ENCODE measurements at places on chromosomes 16 and 17.
A peak's percentile ranks its signal among the peaks of the same experiment; 100 is the strongest.

DNA sequence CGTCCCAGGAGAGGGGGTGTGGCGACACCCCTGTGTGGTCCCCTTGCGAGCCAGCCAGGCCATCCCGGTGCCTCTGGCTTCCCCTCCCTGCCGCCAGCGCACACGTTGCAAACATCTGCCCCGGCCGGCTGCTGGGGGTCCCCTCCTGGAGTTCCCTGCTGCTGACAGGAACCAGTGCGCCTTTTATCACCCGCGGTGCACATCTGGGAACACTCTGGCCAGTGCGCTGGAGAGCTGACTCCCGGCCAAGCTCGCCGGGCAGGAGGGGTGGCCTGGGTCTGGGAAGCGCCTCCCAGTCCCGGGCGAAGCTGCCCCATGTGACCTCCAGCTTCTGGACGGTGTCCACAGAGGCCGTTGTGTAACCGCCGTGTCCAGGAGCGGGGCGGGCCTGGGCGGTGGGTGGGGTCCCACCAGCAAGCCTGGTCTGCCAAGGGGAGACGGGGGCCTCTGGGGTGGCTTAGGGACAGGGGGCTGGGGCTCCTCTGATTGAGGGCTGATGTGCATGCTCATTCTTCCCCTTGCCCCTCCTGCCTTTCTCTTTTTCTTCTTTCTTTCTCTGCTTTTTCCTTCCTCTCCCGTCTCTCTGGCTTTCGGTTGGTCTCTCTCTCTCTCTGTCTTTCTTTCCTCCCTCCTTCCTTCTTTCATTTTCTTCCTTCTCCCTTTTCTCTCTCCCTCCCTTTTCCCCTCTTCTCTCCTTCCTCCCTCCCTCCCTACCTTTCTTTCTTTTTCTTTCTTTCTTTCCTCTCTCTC, 25.2 kb upstream of the CIBAR2 start:
- DNase-seq = no peak

GRCh38 chr17:49696233-49696761, 11.5 kb downstream of the SLC35B1 start:
- DNase-seq = no peak

DNA sequence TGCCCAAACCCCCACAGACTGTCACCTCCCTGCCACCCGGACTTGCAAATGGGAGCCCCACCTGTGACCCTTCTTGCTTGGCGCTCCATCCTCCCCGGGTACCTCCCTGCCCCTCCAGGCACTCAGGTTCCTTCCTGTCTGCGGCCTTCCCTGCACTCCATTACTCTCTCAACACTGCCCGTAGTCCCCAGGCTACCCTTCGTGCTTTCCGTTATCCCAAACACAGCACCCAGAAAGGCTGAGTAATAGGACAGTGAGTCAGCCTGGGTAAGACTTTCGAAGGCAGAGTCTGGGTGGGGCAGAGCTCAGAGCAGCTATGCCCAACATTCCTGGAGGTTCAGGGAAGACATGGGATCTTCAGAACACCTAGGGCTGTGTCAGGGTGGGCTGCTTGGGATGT, 16.6 kb upstream of the C16orf74 start:
- peak; percentile 92 for DNase-seq

- DNase-seq = peak; percentile 20
These were observed 3.9 kb downstream of the UMOD start for GRCh38 chr16:20348365-20349185.

- peak; percentile 35 for DNase-seq
These were observed 15.0 kb upstream of the CPD start for GRCh38 chr17:30363715-30364202.

- DNase-seq = peak; percentile 33
These were observed 24.1 kb downstream of the SEC14L5 start for GRCh38 chr16:4982056-4982867.

GRCh38 chr16:397736-398332, 835 bp downstream of the NME4 start:
- peak; percentile 84 for DNase-seq

GRCh38 chr16:11677451-11677951, 9.2 kb downstream of the SNN start:
- DNase-seq = no peak

- DNase-seq = no peak
These were observed 527 bp upstream of the UBE2Z start for GRCh38 chr17:48907713-48908046.

- DNase-seq = no peak
These were observed 33.7 kb upstream of the ALDH3A1 start for GRCh38 chr17:19781488-19782458.

DNA sequence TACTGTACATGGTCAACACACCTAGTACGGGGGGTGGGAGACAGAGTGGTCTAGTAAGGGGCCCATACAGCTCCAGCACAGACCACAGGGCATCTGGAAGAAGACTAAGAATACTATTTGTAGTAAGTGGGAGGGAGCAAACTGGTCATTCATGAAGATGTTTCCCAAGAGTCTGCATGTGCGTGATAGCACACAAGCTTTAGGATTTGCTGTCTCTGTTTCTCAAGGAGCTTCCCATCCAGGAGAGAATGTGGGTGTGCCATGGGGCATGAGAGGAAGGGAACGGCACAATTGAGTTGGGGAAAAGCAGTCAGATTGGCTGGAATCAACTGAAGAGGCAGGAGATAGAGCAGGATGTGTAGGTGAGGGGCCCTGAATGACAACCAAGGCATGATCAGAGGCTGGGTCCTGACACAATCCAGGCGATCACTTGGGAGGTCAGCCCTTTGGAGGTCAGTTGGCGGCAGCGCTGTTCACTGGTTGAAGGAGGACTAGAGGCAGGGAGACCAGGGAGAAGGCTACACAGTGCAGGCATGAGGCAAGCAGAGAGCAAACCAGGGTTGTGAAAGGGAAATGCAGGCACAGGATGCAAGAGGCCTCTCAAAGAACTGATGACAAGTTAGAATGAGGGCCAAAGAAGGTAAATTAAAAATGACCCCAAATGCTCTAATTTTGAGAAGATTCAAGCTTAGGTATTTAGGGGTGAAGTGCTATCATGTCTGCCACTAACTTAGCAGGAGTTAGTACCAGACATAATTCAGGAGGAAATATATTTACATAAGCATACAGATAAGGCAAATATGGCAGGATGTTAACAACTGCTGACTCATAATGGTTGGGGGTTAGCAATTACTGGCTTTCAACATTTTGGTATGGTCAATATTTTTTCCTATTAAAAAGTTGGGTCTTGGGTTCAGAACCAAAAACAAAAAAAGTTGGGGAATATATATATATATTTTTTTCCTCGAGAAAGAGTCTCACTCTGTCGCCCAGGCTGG, 10.3 kb downstream of the UBE2O start:
- no peak for DNase-seq

DNA sequence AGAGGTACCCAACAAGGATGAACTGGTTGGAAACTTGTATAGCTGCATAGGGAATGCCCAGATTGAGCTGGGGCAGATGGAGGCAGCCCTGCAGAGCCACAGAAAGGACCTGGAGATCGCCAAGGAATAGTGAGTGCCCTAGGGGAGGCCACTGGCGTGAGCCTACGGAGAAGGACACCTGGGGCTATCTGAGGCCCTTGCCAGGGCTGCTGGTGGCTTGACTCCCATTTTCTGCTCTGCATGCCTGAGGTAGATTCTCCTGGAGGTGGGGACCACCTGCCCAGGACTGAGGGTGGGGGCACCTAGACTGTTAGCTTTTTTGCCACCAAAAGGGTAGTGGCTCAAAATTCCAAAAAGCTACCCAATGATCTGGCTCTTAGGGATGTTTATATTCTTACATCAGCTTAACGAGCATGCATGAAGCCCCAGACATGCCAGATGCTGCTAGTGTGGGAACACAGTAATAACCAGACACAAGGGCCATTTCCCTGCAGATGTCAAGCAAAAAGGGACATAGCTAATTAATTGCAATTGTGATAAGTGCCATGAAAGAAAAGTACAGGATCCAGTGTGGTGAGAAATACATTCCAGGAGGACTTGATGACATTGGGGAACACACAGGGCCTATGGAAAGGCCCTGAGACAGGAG, 8.8 kb downstream of the ODAD4 start:
- no peak for DNase-seq

- no peak for DNase-seq
These were observed 11.2 kb upstream of the ADAM11 start for GRCh38 chr17:44747566-44747965.

DNA sequence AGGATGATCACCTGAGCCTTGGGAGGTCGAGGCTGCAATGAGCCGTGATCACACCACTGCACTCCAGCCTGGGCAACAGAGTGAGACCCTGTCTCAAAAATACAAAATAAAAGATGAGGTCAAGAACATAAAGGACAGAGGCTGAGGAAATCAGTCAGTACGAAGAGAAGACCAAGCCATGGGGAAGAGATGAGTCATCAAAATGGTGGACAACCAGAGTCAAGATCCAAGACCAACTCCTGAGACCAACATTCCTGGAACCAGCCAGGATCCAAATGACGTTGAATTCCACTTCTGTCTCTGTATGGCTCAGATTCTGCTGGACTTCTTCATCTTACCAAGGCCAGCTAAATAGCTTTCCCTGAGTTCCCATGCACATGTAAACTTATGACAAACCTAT, 44.8 kb upstream of the NOG start:
- no peak for DNase-seq

DNA sequence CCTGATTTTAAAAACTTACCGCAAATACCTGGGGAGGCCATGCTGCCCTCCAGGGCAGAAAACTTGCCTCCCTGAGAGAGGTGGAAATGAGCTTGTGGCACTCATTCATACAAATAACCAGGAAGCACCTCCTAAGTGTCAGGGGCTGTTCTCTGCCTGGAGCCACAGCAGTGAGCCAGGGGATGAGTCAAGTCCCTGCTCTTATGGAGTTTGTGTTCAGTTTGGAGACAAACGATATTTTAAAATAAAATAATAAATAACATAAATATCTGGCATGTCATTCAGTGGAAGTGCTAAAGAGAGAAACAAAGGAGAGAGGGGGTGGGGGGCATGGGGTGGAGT, 313.8 kb downstream of the C16orf95 start:
- no peak for DNase-seq

GRCh38 chr16:13289515-13289914, 388.1 kb downstream of the SHISA9 start:
- DNase-seq = no peak

DNA sequence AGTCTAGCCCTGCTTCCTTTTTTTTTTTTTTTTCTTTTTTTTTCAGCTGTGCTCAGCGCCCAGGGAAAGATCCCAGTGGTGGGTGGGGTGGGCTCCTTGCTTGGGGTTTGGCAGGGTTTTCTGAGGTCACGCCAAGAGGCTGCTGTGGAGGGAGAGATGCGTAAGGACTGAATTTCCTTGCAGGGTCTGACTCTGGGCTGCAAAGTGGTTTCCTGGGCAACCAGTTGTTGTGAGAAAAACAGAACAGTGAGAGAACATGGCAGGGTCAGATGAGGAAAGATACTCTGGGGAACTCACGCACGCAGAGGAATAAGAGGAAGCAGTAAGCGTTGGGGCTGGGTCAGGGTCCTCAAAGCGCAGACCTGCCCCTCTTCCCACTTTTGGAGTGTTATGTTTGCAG, 119.5 kb downstream of the IRF8 start:
- DNase-seq = no peak

- peak; percentile 77 for DNase-seq
These were observed 43.7 kb upstream of the TNRC6A start for GRCh38 chr16:24685539-24686432.

- no peak for DNase-seq
These were observed 32.5 kb upstream of the ITGAX start for GRCh38 chr16:31322500-31322899.

GRCh38 chr16:8626946-8627345, 5.4 kb downstream of the METTL22 start:
- DNase-seq = no peak

GRCh38 chr17:57436565-57436964, 180.2 kb downstream of the MSI2 start:
- DNase-seq = no peak

GRCh38 chr17:8420041-8420934, 15.4 kb upstream of the NDEL1 start:
- no peak for DNase-seq

GRCh38 chr16:11100239-11100750, 155.7 kb downstream of the SOCS1 start:
- DNase-seq = no peak
